Ascending aorta (tissue), 2 donors: ENCODE measurements at places on chromosomes 2 and 18. TPM values are rescaled to one million over a fixed set of nuclear protein-coding genes. Genes with fewer than 3 reads are reported as not detected.

- H3K27me3 ChIP-seq = no peaks in the 10 kb centered on the region
- no peaks in the 10 kb centered on the region for H3K4me1 ChIP-seq
- H3K36me3 ChIP-seq = peaks cover 13% of the 10 kb centered on the region
- H3K4me3 ChIP-seq = no peak overlapping the region
- no peak overlapping the region for H3K27ac ChIP-seq
- no peak for DNase-seq
Observed at GRCh38 chr18:34848695-34849094, 138.6 kb downstream of the DTNA start.

DNA sequence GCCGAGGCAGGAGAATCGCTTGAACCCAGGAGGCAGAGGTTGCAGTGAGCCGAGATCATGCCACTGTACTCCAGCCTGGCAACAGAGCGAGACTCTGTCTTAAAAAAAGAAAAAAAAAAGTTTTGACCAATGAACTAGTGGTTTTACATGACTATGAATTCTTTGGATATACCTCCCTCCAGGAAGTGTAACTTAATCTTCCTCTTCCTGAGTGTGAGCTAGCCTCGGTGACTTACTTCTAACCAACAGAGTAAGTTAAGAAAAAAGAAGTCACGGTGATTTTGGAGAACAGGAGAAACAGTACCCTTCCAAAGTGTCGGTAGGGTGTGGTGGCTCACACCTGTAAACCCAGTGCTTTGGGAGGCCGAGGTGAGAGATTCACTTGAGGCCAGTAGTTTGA is 7.1 kb downstream of the TIA1 start:
- peaks cover 6% of the 10 kb centered on the region for H3K36me3 ChIP-seq
- peaks cover 6% of the 10 kb centered on the region for H3K4me1 ChIP-seq
- H3K4me3 ChIP-seq = no peak overlapping the region
- no peak for DNase-seq
- no peak overlapping the region for H3K27ac ChIP-seq
- H3K27me3 ChIP-seq = no peaks in the 10 kb centered on the region

Gene ASTL
- not detected for total RNA-seq

Gene CAPN14
- total RNA-seq = not detected
